Stimulated activated CD4-positive, alpha-beta T cell treated with anti-CD3 and anti-CD28 coated beads, TNF-alpha, amount 100 ng/mL, for 1 hour (primary cell): ENCODE measurements at places on chromosomes 11 and 22.

GRCh38 chr11:78699609-78700135 is 125.0 kb upstream of the NARS2 start:
- no peak for DNase-seq

DNA sequence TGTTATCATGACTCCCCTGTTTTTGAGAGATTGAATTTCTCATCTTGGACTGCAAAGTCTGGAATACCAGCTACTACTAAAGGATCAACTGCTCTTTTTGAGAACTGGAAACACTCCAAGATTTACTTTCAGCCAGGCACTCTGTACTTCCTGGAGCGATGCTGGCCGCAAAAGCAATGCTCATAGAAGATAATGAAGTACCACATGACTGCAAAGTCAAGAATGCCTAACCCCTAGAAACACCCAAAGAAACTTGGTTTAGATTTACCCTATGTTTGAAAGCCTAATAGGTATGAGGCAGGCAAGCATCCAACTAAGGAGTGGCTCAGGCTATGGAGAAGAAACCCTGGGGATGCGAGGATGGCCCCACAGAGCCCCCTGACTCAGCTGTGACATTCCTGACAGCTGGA is 47.7 kb upstream of the ARHGAP20 start:
- DNase-seq, result no peak

DNA sequence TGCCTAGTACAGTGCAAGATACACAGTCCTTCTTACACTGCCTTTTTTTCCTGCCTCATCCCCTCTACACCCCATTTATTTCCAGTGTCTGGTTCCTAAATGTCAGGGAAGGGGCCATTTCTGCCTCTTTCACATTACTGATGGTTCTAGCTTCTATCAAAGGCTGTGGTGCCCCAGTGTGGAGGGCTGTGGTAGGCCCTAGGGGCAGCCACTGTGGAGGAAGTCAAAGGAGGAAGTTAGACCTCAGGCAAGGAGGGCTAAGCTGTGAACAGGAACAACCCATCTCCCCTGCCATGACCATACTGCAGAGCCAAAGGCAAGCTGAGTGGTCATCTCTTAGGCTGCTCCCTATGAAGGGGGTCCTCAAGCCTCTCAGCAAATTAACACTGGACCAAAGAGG is 81.9 kb upstream of the CRTAM start:
- DNase-seq, result no peak

- DNase-seq, result no peak
Observed at GRCh38 chr11:118633979-118634378, 26.6 kb downstream of the PHLDB1 start.

DNA sequence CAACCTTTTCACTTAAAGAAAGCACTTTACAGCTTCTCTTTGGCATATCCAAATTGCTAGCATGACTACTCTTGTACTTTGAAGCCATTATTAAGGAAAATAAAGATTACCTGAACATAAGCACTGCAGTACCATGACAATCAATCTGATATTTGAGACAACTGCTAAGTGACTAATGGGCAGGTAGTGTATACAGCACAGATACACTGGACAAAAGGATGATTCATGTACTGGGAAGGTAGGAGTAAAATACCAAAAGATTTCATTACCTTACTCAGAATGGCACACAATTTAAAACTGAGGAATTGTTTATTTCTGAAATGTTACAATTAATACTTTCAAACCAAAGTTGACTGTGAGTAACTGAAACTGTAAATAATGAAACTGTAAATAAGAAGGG is 1054.3 kb upstream of the TENM4 start:
- DNase-seq, result no peak

GRCh38 chr11:132408877-132409276 is 1038.5 kb downstream of the NTM start:
- no peak for DNase-seq

DNA sequence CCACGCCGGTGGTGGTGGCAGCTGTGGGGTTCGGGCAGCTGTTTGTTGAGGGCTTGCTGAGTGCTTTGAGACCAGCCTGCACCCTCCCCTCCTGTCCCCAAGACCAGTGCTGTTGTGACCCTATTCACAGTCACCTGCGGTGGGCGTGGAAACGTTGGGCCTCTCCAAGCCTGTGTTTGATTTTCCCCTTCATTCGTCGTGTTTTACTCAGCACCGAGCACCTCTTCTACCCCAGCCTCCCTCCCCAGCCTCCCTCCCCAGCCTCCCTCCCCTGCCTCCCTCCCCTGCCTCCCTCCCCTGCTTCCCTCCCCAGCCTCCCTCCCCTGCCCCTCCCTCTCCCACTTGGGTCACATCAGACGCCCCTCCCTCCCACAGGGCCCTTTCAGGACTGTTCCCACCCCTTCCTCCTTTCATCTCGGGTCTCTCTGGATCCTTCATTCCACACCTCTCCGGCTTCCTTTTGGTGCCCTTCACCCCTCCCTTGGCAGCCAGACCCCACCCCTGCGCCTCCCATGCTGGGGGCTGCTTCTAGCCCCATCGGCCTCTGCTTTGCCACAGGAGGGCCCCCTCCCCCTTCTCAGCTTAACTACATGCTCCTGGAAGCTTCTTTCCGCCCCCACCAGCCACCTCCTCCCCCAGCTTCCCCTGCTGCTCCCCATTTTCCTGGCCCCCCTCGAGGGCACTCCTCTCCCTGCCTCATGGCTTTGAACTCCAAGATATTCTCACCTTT is 14.8 kb downstream of the FRMD8 start:
- DNase-seq, result no peak

DNA sequence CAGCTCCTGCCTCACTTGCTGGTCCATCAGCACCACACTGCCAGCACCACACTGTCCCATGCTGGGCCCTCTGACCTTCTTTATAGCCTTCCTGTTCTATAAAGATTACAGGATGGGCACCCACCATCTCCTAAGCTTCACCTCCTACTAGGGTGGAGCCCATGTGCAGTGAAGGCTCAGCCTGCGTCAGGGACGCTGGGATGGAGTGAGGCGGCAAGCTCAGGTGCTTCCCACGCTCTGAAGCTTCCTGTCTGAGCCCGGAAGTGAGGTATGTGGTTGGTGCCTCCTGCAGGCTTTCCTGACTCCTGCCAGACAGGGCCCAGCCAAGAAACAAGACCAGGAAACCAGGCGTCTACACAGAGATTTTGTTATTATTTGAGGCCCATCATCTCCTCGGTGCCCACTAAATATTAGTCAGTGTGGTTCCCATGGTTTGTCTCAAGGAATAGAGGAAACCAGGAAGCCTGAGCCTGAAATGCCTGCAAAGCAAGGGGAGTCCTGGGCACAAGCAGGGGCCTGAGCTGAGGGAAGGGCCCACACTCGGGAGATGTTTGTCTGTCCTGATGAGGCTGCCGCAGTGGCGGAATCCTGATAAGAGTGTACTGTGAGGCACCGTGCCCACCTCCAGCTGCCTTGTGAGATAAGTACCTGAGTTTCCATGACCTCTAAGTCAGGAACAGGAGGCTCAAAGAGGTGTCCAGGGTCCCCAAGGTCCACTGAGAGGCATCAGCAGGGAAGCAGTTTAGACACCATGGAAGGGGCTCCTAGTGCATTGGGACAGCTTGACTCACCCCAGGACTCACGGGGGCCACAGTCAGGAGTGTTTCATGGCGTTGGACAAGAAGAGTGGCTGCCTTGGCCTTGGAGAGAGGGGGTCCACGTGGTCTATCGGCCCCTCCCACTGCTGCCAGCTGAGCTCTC is 22.0 kb downstream of the RSPH14 start:
- DNase-seq, result no peak

DNA sequence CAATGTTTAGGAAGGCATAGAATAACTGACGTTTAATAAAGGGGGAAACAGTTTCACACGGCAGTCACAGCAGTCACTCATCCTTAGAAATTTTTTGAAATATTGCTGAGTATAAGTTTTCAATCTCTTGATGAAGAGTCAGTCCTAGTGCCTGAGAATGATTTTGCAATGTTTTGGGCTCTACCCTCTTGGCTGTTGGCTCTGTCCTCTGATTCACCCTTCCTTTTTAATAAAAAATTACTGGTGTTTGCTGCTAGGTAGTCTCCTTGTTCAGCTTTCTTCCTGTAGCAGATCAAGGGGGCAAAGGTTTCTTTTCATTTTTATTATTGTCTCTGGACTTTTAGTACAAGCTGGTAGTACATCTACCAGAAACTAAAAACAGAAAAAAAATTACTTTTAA is 194.3 kb upstream of the ANO3 start:
- DNase-seq, result no peak

GRCh38 chr11:132093536-132094259 is 723.3 kb downstream of the NTM start:
- no peak for DNase-seq

- no peak for DNase-seq
Observed at GRCh38 chr22:33054001-33054675, 4.0 kb downstream of the SYN3 start.

- no peak for DNase-seq
Observed at GRCh38 chr11:31875866-31876560, 64.9 kb upstream of the PAX6 start.

DNA sequence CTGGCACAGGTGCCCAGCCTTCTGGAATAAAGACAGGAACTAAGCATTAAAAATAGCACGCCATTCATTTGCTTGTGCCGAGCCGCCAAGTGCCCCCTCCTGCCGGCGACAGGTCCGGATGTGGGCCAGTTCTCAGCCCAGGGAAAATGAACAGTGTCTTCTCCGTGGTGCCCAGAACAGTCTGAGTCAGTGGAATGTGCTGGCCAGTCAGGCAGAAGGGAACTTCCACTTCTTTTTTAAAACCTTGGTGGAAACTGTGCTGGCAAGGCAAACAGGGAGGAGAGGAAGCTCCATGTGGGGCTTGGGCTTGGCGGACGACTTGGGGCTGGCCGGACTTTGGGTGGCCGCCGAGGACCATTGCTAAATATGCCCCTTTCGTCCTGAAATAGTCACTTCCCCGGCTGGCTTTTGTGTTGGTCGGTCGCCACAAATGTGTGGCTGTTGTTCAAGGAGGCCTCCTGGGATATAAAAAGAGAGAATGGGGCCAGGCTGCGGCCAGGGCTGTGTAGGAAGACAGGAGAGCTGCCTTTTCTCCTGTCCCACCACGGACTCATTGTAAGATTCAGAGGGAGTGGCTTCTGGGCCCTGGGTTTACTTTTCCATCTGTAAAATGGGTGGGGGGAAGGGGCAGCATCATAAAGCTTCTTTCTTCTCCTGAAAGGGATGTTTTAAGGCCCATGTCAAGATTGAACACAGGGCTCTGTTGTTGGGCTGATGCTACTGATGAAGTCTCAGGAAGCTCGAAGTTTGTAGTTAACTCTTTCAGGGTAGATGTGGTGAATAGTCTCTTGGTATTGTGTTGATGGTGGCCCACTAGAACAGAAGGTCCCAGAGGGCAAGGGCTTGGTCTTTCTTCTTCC is 101.0 kb downstream of the PTPRJ start:
- DNase-seq, result no peak

GRCh38 chr11:16604794-16605388 is 133.6 kb upstream of the C11orf58 start:
- DNase-seq, result no peak

DNA sequence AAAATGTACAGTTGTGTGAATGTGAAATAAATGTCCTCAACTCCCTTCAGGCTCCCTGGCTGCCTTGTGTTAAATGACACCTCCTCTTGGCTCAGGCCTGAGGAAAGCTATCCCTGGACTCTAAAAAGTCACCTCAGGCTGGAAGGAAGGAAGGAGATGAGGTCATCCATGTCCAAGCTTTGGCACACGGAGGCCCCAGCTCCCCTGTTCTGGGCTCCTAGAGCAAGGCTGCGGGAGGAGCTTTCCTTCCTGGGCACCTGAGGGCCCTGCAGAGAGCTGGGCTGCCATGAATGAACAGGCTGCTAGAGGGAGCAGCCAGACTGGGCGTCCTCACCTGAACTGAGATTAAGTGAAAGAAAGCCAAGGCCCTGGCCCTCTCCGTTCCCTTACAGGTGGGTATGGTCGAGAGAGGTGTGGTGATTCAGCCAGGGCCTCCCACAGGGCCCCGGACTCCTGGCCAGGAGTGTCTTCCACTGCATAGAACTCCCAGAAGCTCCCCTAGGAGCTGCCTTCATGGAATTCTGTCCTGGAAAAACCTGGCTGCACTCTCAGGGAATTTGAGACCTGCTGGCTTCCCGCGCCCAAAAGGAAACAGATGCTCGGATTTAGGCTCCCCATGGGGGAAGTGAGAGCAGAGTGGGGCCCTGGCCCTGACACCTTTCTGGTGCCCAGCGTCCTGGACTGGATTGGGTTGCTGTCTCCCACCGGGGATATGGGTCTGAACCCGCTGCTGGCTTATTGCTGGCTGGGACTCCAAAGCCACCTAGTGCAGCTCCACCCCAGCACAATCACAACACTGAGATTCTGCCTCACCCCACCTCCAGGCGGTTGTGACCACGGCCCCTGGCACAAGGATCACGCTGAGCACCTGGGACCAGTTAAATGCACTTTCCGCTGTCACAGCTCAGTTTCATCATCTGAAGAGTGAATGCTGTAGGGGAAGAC is 22.2 kb downstream of the MYBPC3 start:
- no peak for DNase-seq

DNA sequence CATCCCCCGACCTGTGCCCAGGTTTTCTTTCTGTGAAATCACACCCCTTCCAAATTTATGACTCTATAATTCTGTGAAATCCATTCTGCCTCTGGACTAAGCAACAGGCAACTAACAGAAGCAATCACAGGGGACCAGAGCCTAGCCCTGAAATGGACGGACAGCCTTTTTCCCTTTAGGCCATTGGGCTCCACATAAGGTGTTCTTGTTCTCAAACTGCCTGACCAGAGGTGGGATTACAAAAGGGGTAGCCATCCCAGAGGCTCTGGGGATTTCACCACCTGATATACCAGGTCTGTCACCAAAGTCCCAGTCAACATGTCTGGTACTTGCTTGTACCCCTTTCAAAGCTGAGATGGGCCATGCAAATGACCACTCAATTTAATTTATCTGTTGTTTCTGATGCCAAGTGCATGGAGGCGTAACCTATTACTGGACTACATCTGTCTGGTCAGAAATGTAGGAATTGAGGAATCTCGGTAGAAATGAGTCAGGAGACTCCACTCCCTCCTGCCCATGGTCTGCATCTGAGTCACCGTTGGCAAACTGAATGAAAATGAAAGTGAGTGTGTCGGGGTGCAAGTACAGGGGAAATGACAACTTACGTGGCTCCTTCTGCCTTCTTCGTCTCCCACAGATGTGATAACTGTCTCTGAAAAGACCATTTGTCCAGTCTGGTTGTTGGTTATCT is 10.2 kb downstream of the DKK3 start:
- DNase-seq, result no peak

DNA sequence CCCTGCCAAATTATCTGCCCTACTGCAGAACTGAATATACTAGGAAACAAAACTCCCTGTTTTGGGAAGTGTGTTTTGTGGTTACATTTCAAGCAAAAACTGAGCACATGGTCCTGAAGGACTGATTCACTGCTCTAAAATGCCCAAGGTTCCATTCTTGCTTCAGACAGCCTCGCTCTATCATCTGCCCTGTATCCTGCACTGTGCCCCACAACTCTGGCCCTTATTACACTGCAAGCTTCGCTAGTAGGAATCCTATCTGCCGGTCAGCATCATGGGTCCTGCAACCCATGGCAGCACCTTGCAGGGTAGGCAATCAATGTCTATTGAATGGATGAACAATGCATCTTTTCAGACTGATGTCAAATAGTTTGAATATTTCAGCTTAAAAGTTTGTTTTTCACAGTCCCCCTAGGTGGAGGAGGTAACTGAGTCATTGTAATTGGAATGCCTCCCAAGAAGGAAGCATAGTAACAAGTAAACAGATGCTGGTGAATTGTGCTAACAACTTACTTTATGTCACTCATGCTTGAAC is 21.3 kb downstream of the LAYN start:
- no peak for DNase-seq
